ENCODE measurements at places on chromosomes 1 and 21.

- DNase-seq = no peak
These were observed 67.5 kb downstream of the UROD start for GRCh38 chr1:45079533-45079932.

- no peak for DNase-seq
These were observed 84.3 kb upstream of the SPATA6 start for GRCh38 chr1:48556186-48556850.

- DNase-seq = peak; percentile 69
These were observed 4.6 kb downstream of the FCRLB start for GRCh38 chr1:161725908-161726472.

- DNase-seq = no peak
These were observed 49.9 kb upstream of the CLIC4 start for GRCh38 chr1:24695202-24695974.

GRCh38 chr1:101511202-101511891 is 274.5 kb downstream of the S1PR1 start:
- no peak for DNase-seq

- no peak for DNase-seq
These were observed 15.9 kb upstream of the OLFML3 start for GRCh38 chr1:113963281-113963906.

- DNase-seq = no peak
These were observed 155.0 kb downstream of the PCNX2 start for GRCh38 chr1:233140499-233140898.

GRCh38 chr1:77076759-77077158 is 142.5 kb downstream of the PIGK start:
- DNase-seq = no peak

- DNase-seq = no peak
These were observed 258.0 kb downstream of the LTN1 start for GRCh38 chr21:28734522-28735175.

DNA sequence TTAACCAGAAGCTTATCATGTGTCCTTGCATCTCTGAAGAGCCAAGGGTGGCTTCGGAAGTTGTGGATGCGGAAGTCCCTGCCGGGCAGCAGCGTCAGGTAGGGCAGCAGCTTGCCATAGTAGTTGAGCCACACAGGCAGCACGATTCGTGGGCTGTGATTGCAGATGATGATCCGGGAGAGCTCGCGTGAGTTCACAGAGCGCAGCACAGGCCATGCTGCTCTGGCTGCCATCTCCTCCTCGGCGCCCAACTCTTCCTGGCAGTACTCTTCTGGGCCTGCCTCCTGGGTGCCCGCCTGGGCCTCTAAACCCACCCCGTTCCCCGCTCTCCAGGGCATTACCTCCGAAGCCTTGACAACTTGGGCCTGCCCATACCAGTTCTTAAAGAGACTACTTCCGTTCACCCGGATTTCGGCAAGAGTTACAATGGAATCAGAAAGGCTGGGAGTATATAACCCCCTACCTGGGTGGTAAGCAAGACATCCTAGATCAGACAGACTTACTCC is at the start of gene VHLL:
Gene VHLL (minus strand): TSS at position 456 of the 506 bp plus-strand sequence. CDS start 118 bp downstream, at position 338.
- no peak for DNase-seq

DNA sequence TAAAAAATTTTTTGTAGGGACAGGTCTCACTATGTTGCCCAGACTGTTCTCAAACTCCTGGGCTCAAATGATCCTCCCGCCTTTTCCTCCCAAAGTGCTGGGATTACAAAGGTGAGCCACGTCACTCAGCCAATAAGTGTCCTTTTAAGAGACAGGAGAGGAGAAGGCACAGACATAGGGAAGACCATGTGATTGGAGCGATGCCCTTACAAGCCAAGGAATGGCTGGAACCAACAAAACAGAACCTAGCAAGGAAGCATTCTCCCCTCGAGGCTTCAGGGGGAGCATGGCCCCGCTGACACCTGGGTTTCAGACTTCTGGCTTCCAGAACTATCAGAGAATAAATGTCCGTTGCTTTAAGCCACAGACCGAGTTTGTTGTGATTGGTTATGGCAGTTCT is 37.0 kb downstream of the NDUFS5 start:
- no peak for DNase-seq

- no peak for DNase-seq
These were observed 81.3 kb downstream of the SASS6 start for GRCh38 chr1:100051401-100051800.

- DNase-seq = no peak
These were observed 88.0 kb downstream of the CD247 start for GRCh38 chr1:167430134-167430848.

GRCh38 chr1:3278416-3279181 is 175.9 kb upstream of the ARHGEF16 start:
- DNase-seq = no peak

DNA sequence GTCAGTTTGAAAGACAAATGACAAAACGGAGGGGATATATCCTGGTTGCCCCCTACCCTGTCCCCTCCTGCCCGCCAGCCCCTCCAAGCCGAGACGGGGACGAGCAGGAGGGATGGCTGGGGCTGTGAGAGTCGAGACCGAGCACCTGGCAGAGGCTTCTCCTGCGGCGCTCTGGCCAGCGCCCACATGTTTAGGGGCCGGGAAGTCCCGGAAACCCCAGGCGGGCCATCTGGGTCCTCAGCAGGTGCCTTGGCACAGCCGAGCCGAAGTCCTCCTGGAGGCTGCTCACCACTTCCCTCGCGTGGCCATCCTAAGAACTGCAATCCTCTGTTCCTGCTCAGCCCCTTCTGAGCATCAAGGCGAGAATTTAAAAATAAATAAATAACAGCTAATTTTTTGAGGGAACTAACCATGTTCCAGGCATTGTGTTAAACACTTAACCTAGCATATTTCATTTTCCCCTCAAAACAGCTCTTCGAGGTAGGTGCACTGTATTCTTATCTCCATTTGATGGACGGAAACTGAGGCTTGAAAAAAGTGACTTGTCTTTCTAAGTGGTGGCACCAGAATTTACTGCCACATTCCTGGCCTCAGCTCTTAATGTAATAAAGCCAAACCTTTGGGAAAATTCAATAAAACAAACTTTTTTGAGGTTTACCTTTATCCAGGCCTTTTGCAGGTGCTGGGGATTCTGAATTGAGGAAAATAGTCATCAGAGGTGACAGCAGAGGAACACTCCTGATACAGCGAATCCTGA is 3.5 kb upstream of the RIMS3 start:
- DNase-seq = peak; percentile 78

DNA sequence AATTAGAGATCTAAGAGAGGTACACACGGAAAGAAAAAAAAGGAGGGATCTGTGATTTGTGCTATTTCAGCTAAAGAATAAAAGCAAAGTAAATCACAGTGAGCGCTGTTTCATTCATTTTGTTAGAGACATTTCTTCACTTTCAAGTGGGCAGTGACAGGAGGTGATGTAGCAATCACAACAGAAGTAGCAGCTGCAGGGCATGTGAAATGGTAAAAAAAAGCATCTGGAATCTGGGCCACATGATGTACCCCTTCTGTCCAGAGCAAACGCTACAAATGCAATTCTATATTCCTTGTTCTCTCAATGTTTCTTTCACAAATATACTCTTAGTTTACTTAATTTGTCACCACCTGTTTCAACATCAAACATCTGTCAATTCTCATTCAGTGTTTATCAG is 786.5 kb downstream of the LRRIQ3 start:
- no peak for DNase-seq

DNA sequence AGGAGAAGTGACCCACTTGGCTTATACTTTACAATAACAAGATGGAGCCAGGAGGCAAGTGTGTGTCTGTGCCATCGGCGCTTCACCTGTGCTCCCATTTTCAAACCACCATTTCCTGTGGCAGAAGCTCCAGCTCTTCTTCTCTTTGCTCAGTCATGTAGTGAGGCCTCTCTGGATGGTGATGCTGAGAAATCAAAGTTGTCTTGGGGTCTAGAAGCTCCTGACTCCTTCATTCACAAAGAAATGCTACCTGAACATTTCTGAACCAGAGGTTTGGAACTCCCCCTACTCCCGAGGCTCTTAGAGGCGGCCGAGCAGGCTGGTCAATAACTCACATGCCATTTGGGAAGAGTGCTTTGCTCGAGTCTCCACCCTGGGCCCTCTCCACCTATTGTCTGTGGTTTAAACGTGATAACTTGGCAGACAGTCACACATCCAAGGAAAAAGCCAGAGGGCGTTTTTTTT is 18.0 kb downstream of the SLAMF1 start:
- no peak for DNase-seq

DNA sequence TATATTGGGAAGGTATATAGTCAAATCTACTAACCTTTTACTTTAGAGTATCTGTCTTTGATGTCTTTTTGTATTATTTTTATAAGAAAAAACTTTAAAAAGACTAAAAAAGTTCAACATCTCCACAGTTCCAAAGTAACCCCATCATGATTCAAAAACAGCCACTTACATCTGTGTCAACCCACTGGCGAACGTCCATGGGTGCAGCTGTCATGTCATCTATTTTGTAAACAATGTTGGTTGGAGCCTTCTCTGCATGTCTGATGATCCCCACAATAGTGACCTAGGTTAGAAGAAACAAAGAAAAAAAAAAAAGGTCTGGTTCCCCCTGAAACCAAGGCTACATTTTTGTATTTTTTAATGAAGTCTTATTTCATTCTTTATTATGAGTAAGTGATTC is 28.0 kb upstream of the SMPDL3B start:
- no peak for DNase-seq

DNA sequence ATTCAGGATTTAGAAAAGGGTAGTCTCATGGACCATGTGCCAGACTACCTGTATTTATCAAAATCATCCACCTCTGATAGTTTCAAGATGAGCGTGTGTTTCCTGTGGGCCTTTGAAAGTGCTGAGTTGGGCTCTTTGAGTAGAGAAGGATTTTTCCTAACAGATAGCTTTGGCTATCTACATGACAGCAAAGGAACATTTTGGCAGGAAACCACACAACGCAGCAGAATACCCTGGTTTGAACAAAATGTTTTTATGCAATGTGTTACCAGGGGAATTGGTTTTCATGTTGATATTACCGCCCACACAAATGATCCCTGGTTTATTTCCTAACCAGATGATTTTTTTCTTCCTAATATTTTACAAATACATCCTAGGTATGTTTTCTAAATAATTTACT is 431.4 kb downstream of the NEGR1 start:
- DNase-seq = no peak

GRCh38 chr1:209102120-209102519 is 481.4 kb upstream of the CAMK1G start:
- no peak for DNase-seq

- DNase-seq = no peak
These were observed 24.9 kb downstream of the MAP3K7CL start for GRCh38 chr21:29155118-29155932.

DNA sequence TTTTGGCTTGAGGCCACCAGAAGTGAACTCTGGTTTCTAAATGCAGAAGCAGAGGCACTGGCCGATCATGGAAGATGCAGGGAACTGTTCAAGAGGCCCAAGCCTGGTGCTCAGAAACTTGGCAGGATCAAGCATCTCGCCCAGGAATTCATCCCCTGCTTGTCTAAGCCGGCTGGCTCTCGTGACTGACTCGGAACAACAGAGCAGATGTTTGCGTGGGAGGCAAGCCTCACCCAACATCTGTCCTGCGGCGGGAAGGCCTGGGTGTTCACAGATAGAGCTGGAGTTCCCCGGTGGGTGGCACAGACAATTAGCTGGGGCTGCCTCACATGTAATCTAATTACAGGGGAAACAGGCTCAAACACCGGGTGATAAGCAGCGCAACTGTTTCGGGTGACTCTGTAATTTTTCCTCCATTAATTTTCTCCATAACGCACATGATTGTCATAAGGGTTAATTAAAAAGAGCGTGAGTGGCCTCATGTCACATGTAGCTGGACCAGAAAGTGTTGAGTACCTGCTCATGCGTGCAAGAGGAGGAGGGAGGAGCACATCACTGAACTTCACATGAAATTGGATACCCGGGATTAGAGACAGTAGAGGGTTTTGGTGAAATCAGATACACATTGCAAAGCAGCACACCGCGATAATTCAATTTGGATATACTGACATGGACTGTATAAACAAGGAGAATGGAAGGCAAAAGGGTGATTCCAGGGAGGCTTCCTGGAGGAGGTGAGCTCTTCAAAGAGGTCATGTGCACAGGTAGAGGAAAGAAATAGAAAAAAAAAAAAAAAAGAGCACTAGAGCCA is 180.0 kb downstream of the ETS2 start:
- DNase-seq = peak; percentile 84

DNA sequence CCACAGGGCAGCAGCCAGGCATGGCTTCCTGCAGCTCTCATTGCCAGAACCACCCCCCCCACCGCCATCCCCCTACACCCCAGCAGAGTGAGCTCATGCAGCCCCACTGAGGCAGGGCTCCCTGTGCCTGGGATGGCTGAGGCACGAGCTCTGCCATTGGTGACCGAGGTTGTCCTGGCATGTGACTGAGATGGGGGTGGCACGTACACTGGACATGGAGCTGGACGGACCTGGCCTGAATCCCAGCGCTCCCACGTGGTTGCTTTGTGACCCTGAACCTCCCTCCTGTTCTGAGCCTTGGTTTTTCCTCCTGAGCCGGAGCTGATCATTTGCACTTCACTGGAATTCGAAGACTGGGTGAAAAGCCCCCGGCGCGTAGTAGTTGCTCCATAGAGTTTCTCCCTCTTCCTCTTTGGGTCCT is 28.3 kb downstream of the ALPL start:
- DNase-seq = no peak

- DNase-seq = no peak
These were observed 92.1 kb downstream of the SPSB1 start for GRCh38 chr1:9384751-9385245.

- no peak for DNase-seq
These were observed 235.0 kb upstream of the NFIA start for GRCh38 chr1:60847391-60847790.

- DNase-seq = no peak
These were observed 19.5 kb upstream of the WARS2 start for GRCh38 chr1:119159966-119160365.

- peak; percentile 95 for DNase-seq
These were observed 10.7 kb downstream of the FAM229A start for GRCh38 chr1:32351399-32352238.

DNA sequence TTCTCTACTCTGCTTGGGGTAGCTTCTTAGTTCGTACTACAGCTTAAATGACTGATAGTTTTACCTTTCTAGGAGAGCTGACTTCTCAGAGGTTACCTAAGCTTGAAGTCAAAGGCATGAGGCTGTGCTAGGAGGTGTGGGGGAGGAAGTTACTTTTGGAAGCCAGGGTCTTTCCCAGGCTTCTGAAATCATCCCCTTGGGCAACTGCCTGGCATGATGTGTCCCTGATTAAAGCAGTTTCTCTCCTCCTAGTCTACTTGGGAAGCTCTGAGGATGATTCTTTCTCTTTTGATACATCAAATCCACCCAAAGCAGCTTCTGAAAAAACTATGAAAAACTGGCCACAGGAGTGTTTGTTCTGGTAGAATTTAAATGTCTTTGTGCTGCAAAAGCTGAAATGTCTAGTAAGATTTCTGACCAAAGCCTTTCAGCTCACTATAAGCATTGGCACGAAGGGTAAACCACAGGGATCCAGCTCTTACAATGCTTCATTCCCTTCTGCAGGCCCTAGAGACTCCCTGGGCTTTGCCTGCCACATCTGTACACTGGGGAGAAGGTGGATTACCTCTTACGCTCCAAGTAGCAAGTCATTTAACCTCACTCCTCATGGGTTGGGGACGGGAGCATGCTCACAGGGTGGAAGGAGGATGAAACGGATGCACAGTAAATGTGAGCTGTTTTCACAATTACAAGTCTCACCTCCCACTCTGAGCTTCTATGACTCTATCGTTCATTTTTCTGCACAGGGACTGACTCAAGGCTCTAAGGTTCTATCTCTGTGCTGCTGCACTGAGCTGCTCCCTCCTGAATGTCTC is 59.6 kb downstream of the RUNX1 start:
- no peak for DNase-seq

Data from left forelimb (tissue), 1 donor.